Left ventricle myocardium inferior (tissue), 1 donor: ENCODE measurements at places on chromosomes 16 and 17.

DNA sequence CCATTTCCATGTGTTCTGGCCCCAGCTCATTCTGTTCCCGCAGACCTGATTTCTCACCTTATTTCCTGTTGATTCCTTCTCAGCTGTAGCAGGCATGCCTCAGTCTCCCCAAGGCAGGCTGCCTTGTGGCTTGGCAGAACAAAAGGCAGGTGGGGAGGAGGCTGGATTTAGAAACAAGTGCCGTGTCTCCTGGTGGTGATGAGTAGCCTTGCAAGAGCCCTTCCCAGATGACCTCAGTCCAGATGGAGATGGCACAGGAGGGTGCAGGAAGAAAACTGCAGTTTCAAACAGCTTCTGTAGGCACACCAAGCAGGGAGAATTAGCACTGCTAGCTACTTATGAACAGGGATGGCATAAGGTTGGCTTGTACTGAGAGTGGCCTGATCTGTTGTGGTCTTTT lies 64.6 kb downstream of the ARHGAP44 start:
- DNase-seq, result no peak

- no peak for DNase-seq
Measured at GRCh38 chr17:12831839-12832238, 42.5 kb downstream of the ARHGAP44 start.

DNA sequence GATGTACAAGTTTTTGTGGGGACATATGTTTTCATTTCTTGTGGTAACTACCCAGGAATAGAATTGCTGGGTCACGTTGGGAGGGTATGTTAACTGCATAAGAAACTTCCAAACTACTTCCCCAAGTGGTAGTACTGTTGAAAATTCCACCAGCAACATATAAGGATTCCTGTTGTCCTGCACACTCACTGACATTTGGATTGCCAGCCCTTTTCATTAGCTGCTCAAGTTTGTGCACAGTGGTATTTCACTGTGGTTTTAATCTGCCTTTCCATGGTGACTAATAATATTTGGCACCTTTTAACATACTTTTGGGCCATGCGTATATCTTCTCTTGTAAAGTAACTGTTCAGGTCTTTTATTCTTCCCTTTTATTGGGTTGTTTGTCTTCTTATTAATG lies 103.3 kb downstream of the GNAO1 start:
- no peak for DNase-seq

DNA sequence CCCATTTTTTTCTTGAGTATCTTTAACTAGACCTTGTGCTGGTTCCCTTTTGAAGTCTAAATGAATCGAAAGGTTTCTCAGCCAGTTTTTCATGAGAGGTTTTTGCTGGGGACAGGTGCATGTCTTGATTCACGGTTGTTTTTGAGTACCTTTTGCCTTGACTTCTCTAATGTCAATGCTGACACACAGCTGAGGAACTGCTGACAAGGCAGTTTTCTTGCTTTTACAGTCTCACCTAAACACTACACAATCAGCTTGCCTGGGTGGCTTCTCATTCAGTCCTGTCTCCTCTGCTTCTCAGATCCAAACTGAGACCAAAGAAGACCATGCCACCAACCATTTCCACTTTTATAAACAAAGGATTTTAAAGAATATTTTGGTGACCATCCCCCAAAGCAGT lies 7.1 kb downstream of the OR3A3 start:
- DNase-seq, result no peak

- DNase-seq, result no peak
Measured at GRCh38 chr16:1906055-1906845, 12.0 kb downstream of the HS3ST6 start.

GRCh38 chr16:15443753-15444152 lies 9.4 kb downstream of the BMERB1 start:
- DNase-seq, result no peak

GRCh38 chr17:2564877-2565276 lies 28.6 kb upstream of the PAFAH1B1 start:
- DNase-seq, result no peak

DNA sequence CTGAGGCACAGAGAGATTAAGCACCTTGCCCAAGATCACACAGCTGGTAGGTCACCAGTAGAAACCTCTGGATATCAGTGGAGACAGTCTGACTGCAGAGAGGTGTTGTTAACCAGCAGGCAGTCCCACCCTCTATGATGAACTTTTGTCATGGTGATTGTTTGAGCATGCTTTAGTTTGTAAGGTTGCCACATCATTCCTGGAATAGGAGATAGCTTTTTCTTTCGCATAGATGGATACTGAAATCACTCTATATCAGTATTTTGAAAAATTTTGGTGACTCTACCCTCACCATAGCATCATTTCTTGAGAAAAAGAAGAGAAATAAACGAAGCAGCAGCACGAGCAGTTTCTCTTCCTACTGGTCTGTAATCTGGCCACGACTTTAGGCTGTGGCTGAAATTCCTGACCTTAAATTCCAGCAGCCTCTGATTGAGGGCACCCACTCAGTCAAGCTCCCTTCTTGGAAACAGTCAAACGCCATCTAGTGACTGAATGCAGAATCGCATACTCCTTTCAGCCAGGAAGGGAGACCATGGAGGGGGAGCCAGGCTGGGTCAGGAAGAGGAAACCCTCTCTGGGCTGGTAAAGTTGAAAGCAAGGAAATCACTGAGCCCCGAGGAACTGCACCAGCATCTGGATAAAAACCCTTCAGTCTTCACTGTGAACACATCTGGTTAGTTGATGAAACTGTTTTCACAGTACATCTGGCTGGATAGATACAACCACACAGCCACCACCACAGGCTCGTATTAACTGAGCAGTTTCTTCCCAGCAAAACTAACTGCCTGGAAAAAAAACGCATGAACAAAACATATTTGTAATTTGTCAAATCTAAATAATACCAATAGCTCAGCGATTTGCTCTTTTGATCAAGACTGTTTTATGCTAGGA lies 108.5 kb upstream of the XYLT1 start:
- no peak for DNase-seq

DNA sequence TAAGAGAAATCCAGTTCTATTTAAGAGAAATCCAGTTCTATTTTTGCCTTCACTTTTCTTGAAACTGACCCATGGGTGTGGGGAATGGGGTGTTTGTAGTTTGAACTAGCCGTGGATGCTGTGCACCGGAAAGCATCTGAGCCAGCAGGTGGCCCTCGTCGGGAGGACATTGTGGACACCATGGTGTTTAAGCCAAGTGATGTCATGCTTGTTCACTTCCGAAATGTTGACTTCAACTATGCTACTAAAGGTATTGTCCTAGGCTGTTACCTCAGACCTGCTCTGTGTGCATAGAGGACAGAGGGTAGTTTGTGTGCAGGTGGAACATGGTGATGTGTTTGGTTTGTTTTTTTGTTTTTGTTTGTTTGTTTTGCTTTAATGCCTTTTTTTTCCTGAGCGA lies 3.3 kb downstream of the ATXN2L start:
- no peak for DNase-seq

DNA sequence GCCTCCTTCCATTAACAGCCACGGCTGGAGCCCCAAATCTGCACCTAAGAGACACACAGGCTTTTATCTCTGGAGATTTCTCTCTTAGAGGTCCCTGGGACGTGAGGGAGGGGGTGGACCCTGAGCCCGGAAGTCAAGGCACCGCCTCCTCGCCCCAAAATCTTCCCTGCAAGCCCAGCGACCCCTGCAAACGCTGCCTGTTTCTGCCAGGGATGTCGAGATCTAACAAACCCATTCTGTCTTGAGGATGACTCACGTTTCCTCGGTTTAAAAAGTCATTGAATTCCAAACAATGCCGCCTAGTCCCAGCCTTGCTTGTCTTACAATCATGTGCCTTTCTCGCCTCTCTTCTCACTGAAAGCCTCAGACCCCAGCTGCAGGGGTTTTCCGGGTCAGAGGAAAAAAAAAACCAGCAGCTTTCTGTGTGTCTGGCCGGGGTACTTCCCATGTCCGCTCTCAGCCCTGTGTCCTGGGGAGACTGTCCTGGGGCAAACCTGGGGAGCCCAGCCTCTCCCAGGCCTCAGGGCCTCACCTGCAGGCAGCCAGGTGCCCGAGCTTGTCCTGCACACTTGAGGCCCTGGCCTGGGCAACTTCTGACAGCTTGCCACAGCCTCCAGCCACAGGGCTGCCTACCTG lies 15.4 kb downstream of the ARL2BP start:
- no peak for DNase-seq

DNA sequence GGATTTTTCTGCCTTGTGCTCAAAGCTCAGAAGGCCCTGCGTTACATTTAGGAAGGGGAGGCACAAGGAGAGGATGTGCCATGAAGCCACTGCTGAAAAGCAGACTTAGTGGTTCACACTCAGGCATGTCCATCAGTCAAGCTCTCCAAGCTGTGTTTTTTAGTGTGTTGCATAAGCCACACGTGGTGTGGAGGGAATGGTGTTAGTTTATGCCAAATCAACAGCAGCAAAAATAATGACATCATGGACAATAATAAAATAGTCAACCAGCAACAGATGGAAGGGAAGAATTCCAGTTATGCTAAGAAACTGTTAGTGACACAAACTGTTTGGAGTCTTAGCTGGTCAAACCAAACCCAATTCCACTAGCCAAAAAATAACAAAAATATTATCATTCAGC lies 438.3 kb downstream of the NPIPA7 start:
- DNase-seq, result no peak

DNA sequence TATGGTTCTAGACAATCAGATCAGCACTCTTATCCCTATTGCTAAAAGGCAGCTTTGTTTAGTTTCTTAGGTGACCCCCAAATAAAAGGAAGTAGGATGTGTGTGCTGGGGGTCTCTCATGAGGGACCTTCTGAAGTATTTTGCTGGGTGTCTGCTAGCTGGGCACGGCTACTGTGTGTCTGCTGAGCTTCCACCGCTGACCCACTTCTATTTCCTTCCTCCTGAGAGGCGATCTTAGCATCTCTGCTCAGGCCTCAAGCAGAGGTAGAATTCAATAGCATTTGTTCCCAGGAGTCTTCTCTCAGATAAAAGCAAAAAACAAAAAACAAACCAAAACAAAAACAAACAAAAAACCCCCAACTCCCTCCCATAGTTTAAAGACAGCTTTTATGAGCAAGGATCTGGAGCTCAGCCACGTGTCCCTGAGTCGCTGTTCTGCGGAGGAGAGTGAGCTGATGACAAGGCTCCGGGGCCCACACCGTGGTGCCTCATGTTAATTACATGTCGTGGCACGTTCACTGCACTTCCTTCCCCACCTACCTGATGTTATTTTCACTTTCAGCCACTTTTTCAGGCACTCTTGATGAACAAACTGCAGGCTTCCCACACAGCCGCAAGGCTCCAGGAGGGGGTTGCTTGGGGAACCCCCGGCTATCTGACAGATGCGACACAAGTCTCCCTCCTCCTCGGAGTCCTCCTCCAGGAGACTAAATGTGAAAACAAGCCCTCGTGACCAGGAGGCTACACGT lies 83.5 kb downstream of the MARCHF10 start:
- DNase-seq, result no peak

- DNase-seq, result no peak
Measured at GRCh38 chr17:69058165-69058564, 2.6 kb downstream of the ABCA9 start.

- no peak for DNase-seq
Measured at GRCh38 chr17:59832883-59833379, 59.8 kb downstream of the TUBD1 start.

- no peak for DNase-seq
Measured at GRCh38 chr16:88706965-88707826, 893 bp downstream of the CTU2 start.

- no peak for DNase-seq
Measured at GRCh38 chr17:44830359-44831288, 537 bp upstream of the GJC1 start.
